Activated CD8-positive, alpha-beta T cell treated with anti-CD3 and anti-CD28 coated beads for 36 hours (primary cell): ENCODE measurements at places on chromosomes 1 and 21. TPM values are rescaled to one million over a fixed set of nuclear protein-coding genes. Genes with fewer than 3 reads are reported as not detected.

The DDR2 gene
- total RNA-seq: 0.31 TPM

The NEGR1 gene
- not detected for total RNA-seq

The PCBP3 gene
- total RNA-seq: 2.2 TPM

The KRTAP8-1 gene
- not detected for total RNA-seq

The MROH9 gene
- not detected for total RNA-seq

DNA sequence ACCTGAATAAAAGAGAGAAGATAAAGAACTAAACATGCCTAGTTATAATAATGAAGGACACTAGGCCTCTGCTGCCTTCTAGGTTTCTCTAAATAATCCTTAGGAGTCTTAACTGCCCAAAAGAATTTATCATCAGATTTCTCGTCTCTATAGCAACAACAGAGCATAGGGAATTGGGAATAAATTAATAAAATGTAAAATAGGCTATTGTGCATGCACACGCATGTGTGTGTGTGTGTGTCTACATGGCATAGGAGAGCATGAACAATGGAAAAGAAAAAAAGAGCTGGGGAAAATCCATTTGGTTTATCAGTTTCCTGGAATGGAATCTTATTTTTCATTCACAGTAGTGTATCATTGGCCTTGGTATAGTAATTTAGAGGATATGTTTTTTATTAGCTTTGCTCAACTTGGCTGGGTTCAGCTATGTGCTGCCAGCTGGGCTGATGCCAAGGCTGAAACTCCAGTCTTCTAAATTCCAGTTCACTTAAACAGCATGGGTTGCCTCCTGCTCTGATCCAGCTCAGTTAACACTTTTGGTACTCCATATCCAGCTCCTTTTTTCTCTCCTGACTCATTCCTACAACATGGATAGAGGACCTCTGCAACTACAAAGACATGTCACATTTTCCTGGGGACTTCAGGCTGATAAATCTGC, 80.6 kb upstream of the SLFNL1 start:
- peaks cover 2% of the 10 kb centered on the region for H3K4me1 ChIP-seq
- peaks cover 8% of the 10 kb centered on the region for H3K36me3 ChIP-seq
- H3K27ac ChIP-seq: no peak overlapping the region

GRCh38 chr1:9822897-9823692, 670 bp downstream of the CLSTN1 start:
- DNase-seq: peak; percentile 60
- H3K4me3 ChIP-seq: peak overlapping the region; percentile 87
- peaks cover 35% of the 10 kb centered on the region for H3K4me1 ChIP-seq
- peak overlapping the region; percentile 82 for H3K27ac ChIP-seq

DNA sequence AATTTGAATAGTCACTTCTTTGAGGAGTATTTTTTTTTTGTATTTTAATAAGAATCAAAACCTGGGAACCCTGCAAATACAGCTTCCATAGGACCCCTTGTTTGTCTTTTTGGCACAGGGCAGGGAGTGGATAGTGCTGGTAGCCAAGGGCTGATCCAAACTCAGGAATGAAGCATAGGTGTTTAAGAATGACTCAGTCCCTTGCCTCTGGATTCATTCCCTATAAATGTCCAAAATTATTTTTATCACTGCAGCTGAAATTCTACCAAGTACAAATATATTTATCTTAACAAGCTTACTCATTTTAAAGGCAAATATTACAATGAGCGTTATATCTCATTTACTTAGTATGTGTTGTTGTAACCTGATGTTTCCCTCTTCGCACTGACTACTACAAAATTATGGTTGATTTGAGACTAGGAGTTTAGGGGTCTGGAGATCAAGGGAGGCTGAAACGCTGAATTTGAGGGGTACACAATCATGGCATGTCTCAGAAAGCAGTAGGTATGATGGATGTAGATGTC, 278.6 kb upstream of the LYPLAL1 start:
- no peaks in the 10 kb centered on the region for H3K4me1 ChIP-seq
- H3K36me3 ChIP-seq: no peaks in the 10 kb centered on the region

- no peaks in the 10 kb centered on the region for H3K27me3 ChIP-seq
- H3K27ac ChIP-seq: no peak overlapping the region
- H3K4me3 ChIP-seq: no peak overlapping the region
- DNase-seq: no peak
Measured at GRCh38 chr1:7568901-7569524, 202.1 kb upstream of the VAMP3 start.

- H3K4me1 ChIP-seq: no peaks in the 10 kb centered on the region
- H3K36me3 ChIP-seq: no peaks in the 10 kb centered on the region
- H3K27me3 ChIP-seq: peaks cover 9% of the 10 kb centered on the region
- no peak overlapping the region for H3K27ac ChIP-seq
Measured at GRCh38 chr1:17866740-17867029, 111.6 kb downstream of the ACTL8 start.

DNA sequence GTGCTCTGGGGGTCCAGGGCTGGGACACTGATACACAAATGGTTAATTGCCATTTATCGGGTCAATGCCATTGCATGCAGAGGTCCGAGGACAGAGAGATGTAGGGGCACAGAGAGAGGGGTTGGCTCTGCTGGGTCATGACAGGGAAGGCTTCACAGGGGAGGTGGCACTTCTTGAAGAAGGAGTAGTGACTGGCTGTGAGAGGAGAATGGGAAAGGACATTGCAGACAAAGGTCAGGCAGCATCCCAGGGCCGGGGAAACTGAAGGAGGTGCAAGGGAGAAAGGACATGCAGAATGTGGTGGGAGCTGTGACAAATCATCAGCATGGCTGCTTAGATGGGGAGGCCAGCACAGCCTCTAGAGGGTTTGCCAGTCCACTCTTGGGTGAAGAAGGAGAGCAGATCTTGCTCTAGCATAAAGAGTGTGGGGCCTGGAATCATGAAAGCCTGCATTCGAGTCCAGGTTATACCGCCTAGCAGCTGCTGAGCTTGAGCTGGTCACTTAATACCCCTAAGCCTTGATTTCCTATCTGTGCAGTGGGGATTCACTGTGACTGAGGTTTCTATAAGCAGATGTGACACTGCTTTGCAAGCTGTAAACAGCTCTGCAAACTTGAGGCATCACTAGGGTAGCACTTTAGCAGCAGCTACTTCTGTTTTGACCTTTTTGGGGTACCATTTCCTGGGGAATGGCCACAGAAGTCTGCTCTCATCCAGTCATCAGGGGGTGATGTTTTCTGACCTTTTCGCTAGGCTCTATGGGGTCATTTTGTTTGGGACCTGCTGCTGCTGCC, 59.2 kb upstream of the EPS8L3 start:
- no peak overlapping the region for H3K4me3 ChIP-seq
- H3K27me3 ChIP-seq: no peaks in the 10 kb centered on the region
- peak overlapping the region; percentile 17 for H3K27ac ChIP-seq
- H3K4me1 ChIP-seq: peaks cover 35% of the 10 kb centered on the region
- no peaks in the 10 kb centered on the region for H3K36me3 ChIP-seq
